NCI-H1436 treated with DMSO at 0.1 percent for 48 hours (cell line): ENCODE measurements at places on chromosomes 13 and 19.

DNA sequence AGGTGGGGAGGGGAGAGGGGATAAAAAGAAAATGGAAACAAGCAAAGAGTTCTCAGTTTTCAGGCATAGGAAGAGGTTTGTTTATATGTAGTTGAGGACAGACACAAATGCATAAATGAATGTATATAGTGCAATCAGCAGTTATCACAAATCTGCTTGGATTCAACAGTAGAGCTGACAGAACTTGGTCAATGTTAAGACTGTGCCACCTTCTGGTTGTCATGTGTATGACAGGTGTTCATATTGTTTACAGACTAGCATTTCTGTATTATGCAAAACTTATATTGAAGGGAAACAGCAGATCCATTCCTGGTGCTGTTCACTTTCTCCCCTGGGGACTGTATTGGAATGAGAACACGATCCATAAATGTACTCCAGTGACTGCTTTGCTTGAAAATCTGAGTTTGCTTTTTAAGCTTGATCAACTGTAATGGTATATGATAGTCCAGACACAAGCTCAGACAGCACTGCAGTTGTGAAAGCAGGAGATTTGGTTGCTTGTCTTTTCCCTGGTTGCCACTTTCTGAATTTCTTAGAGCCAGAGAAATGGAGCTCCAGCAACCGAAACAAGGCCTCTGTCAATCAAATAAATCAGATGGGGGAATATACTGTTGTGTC lies 319.5 kb upstream of the OBI1 start:
- peak; percentile 4 for DNase-seq

GRCh38 chr19:30659638-30660037 lies 287.5 kb downstream of the ZNF536 start:
- DNase-seq: no peak

- DNase-seq: no peak
Measured at GRCh38 chr19:1401138-1401888, at the start of gene GAMT. Gene GAMT, minus strand, starts transcription at chr19:1401542. Its CDS starts 66 bp downstream, at chr19:1401476.

- no peak for DNase-seq
Measured at GRCh38 chr13:80303225-80303811, 37.6 kb downstream of the SPRY2 start.

GRCh38 chr19:11284515-11284914 lies 11.4 kb upstream of the TSPAN16 start:
- no peak for DNase-seq

- peak; percentile 31 for DNase-seq
Measured at GRCh38 chr13:96020155-96020575, 33.0 kb downstream of the UGGT2 start.

DNA sequence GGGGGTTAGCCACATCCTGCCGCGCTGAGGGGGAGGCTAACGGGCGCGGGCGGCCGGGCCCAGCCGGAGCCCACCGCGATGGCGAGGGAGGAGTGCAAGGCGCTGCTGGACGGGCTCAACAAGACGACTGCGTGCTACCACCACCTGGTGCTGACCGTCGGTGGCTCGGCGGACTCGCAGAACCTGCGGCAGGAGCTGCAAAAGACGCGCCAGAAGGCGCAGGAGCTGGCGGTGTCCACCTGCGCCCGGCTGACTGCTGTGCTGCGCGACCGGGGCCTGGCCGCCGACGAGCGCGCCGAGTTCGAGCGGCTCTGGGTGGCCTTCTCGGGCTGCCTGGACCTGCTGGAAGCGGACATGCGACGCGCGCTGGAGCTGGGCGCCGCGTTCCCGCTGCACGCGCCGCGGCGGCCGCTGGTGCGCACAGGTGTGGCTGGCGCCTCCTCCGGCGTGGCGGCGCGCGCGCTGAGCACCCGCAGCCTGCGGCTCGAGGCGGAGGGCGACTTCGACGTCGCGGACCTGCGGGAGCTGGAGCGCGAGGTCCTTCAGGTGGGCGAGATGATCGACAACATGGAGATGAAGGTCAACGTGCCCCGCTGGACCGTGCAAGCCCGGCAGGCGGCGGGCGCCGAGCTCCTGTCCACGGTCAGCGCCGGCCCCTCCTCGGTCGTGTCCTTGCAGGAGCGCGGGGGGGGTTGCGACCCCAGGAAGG lies 692 bp downstream of the RGS9BP start:
- no peak for DNase-seq

- DNase-seq: no peak
Measured at GRCh38 chr13:75452564-75452963, 29.4 kb downstream of the TBC1D4 start.

DNA sequence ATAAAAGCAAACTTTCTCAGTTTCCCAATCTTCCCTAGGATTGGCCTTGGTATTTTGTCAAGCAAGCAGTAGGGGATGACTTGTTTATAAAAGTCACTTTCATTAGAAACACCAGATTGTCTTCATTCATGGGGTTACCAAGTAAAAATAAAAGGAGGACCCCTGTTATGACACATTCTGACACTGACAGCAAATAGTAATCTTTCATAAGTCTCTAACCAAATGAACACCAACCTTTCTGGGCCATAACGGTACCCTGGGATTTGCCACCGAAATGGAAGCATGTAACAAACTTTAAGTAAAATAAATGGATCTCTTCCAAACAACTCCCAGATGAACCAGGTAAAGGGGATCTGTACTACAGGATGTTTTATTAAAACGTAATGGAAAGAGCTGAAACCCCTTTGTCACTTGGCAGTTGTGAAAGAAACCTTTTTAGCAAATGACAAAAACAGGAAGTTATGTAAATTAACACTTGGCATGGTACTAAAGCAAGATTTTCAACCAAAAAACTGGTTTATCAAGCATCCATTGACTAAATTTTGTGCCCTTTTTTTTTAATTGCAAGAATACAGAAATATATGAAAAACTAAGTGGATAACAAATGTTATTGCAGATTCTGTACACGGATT lies 335.6 kb downstream of the RBM26 start:
- no peak for DNase-seq

DNA sequence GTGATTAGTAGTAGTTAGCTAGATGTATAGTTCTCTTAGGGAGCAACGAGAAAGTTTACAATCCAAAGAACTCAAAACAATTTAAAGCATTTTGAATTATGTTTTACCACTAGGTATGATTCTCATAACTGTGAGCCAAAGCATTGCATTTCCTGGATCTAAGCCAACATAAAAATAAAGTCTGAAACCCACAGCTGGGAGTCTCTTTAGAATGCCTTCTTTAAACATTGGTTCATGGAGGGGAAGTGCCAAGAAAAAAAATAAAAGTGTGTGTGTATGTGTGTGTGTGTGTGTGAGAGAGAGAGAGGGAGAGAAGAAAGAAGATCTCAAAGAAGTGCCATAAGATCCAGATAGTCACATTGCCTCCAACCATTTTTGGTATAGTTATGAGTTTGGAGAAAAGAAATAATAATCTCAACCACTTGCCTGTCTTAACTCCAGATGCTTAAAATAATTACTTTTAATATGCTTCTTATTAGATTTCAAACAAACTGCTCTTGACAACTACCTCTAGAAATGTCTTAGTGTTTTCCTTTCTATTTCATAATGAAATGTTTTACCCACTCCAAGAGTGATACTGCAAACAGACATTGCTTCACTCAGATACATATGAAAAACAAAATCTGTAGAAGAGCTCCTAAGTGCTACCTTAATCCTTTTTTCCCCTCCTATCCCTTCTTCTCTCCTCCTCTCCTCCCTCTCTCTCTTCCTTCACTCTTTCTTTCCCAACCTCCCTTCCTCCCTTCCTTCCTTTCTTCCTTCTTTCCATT lies 554.1 kb downstream of the KCTD12 start:
- no peak for DNase-seq

DNA sequence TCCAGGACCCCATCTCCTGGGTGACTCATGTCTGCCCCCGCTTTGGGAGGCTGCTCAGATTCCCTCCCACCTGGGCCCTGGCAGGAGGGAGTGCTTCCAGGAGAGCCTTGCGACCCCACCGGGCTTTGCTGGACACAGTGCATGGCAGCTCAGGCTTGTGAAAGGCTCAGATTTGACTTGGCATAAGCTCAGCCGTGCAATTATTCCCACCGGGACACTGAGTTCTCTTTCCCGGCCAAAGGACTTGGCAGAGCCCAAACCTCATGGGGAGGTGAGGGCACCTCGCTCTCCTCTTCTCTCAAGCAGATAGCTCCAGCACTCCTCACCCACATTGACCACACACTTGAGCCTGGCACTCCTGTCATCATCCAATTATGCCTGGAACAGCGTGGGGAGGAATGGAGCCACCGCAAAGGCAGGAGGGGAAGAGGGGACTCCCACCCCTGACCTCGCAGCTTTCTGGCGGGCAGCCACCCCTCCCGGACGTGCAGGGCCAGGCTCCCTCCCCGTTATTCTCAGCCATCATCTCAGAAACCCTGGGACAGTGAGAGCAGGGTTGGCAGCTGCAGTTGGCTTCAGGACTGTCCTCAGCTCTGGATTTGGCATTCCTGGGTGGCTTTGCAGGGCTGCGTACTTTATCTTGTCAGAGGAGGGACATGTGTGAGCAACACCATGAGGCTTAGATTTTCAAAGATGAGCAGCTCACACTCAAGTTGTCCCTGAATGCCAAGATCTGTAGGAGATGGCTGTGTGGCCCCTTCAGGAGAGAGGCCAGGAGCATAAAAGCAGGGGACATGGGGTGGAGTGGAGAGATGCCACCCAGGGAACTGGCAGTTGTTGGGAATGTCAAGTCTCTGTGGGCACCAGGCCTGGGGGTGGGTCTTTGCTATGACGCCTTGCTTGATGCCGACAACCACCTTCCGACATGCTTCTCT lies 306.2 kb downstream of the TEX29 start:
- DNase-seq: no peak

DNA sequence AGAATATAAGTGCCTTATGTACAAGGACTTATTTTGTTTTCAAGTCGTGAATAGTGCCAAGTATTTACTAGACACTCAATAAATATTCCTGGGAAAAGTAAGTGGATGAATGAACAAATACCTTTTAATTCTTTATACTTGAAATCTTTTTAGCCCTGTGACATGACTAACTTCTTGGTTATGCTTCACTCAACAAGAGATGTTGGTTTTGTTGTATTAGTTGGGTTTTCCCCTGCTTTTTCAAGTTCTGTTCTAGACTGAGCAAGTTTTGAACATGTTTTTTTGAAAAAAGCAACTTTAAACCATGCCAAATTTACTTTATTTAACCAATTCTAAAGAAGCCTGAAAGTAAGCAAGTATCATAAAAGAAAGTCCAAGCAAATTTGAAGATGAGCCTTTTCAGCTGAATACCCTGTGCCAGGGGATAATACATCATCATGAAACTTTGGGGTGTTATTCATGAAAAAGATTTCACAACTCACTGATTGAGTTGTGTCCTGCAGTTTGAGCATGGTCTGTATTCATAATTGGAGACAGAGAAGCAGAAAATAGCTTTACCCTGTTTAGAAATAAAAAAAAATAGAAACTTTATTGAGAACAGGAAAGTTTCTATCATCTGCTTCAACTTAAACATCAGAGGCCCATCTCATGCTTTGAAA lies 11.1 kb downstream of the LMO7 start:
- DNase-seq: no peak

DNA sequence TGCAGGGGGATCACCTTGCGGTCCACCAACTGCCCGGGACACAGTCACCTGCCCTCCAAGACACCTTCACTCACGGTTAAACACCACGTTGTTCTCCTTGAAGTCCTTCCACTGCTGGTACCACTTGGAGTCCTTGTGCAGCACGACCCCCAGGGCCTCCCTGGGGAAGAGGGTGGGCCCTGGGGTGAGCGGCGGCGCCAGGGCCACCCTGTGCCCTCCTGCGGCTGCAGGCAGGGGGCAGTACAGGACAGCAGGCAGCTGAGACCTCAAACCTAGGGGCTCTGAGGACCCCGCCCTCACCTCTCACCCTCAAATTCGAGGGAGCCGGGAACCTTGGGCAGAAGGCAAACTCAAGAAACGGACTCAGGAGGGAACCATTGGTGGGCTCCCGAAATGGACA lies 7.5 kb upstream of the CTXN1 start:
- DNase-seq: no peak

DNA sequence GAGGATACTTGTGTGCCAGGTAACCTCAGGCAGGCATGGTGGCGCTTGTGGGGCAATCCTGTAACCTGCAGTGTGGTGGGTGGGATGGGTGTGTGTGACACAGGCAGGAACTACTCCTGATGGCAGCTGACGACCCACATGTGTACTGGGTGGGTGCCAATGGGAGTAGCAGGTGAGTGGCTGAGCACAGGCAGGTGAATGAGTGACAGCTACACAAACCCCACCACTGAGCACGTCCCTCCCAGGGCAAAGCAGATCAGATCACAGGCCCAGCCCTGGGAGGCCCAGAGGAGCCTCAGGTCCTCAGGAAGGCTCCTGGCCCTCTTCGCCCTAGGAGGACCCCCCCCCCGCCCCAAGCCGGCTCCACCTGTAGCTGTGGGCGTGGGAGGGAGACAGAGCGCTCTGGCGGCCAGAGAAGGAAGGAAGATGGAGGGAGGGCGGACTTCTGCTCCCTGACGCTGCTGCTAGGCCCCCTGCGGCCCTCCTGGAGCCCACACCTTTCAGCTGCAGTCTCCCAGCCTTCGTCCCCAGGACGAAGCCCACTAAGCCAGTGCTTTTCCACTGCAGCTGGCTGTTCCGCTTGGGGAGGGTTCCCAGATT lies 1.3 kb upstream of the ZNF181 start:
- no peak for DNase-seq

- DNase-seq: no peak
Measured at GRCh38 chr13:40613192-40613818, 53.1 kb downstream of the FOXO1 start.

- no peak for DNase-seq
Measured at GRCh38 chr13:111289251-111289650, 31.2 kb upstream of the TEX29 start.

DNA sequence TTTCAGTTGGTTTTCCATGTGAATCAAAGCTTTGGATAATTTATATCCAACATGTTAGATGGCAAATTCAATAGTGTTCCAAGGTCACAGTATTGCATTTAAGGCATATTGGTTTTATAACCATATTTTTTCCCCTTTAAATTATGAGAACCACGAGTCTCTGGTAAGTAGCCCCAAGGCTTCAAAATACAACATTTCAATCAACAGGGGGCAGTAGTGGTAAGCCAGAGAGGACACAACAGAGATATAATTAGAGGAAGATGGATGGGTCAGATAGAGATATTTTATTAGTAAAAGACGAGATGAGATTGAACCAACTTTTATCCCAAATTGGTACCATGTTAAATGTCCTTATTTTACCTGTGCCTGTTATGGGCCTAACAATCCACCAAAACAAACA lies 53.1 kb downstream of the KL start:
- DNase-seq: no peak
